ENCODE measurements at places on chromosomes 7 and 10. TPM values are rescaled to one million over a fixed set of nuclear protein-coding genes. Genes with fewer than 3 reads are reported as not detected.

- DNase-seq = no peak
Measured at GRCh38 chr10:101043363-101043707, 12.3 kb downstream of the SFXN3 start.

DNA sequence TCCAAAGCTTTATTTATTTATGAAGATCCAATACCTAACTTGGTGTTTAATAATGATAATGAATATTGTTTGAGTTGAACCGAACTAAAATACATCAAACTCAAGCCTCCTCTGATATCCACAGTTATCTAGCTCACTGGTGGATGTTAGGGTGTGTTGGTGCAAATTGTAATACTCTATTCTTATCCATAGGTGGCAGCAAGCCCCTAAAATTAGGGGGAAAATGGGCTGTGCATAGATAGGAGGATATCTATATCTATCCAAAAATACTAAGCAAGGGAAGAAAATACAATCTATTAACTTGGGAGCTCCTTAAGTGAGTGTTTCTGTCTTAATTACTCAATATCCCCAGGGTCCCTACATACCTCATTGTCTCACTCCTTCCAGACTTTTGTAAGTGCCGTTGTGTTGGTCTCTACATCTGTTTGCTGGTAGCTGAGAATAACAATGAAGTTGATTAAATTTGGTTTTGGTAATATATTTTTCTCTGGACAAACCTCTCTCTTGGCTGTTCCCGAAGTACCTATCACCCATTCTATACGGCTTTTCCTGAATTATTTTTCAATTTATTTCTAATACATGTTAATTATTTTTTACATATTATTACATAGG, 55.0 kb upstream of the VWDE start:
- no peak for DNase-seq

GRCh38 chr7:122327969-122328368, 23.4 kb upstream of the FEZF1 start:
- no peak for DNase-seq

DNA sequence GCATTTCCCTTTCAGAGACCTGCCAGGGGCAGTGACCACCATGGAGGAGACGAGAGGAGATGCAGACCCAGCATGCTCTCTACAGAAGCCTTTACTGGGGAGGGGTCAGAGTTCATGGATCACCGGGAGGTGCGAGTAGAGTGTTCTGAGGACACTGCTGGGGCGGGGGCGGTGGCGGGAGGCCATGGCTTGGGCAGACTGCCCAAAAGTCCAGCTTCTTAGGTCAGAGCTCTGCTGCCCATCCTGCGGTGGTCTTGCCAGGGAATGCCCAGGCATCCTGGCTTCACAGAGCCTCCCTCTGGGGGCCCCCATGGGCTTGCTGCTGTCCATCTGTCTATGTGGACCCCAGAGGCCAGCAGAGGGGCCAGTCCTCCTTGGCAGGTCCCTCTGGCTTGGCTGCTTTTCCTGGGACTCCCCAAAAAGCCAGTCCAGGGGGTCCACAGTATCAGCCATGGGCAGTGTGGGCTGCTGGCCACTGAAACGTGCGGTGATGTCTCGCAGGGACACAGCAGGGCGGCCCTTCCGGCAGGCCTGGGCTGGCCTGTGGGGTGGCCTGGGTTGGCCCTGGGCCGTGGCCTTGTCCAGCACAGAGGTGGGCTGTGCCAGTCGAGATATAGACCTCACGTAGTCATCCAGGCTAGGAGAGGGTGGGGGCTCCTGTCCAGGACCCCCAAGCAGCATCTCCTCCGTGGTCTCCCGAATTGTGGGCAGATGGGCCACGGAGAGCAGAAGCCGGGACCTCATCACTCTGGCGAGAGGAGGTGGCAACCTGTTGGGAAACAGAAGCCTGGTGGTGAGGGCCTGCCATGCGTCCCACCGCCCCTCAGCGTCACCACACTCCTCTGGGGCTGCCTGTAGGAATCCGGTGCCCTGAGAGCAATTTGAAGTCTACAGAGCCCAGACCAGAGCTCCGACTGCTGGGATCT, 1.1 kb downstream of the DEPP1 start:
- DNase-seq = no peak

- no peak for DNase-seq
Measured at GRCh38 chr10:63670291-63670898, 149.2 kb downstream of the REEP3 start.

GRCh38 chr7:127534636-127535035, 50.8 kb downstream of the GCC1 start:
- DNase-seq = no peak

- no peak for DNase-seq
Measured at GRCh38 chr10:117271427-117271826, 30.5 kb downstream of the SLC18A2 start.

DNA sequence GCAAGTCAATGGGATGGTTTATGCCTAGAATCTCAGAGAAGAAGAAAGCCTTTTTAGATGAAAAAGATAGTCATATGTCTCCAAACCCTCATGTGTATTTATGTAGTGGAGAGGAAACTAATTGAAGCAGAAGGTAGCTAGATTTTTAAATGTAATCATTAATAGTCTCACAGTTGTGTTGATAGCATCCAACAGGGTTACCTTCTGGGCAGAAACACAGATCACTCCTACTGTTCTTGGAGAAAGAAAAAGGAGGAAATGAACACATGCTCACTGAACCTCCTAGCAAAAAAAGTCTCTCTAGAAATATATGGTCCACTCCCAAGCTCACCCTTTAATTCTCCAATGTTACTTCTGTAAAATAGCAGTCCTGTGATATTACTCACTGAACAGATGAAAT, 777.2 kb upstream of the C7orf33 start:
- no peak for DNase-seq

DNA sequence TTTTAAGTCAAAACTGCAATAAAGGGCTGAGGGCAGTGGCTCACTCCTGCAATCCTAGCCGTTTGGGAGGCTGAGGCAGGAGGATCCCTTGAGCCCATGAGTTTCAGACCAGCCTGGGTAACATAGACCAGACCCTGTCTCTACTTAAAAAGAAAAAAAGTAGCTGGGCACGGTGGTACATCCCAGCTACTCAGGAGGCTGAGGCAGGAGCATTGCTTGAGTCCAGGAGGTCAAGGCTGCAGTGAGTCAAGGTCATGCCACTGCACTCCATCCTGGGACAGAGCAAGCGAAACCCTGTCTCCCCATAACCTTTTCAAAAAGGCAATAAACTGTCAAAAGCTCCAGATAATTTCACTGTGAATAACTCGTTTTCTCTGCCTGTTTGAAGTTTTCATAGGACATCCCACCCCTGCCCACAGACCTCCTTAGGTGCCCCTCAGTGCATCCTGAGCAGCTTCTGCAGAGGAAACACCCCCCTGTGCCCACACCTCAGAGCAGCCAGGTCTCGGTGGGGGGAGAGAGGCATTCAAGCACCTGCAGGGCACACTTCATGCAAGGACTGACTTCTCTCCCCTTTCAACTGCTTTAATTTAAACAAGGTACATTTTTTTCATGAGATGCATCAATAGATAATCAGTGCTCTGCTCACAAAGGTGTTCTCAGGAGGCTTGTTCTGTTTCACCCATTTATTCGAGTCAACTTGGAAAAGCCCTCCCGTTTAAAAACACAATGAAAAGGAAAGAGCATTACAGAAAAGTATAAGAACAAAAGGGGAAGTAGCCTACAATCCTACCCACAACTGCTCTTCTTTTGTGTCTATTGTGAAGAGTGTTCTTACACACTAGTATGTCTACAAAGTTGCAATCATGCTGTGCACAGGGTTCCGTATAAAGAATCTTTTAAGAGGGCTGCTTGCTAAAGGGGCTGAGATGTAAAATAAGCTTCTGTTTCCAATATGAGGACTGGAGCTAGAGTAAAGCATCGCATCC, 104.9 kb downstream of the KMT2E start:
- no peak for DNase-seq

DNA sequence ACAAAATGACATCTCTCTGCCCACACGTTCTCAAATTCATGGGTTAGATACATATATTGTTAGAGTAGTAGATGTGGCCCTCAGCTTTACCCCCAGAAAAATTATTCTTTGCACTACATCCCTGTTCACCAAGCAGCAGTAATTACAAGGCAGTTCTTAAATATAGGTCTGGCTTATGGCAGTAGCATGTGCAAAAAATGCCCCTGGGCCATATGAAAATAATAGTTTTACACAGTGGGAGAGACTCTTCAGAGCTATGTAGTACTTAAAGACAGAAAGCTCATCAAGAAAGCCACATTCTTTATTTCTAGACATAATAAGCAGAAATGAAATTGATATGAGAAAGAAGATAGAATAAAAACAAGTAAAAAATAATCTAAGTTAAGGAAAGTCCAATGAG, 196.3 kb upstream of the FOXP2 start:
- no peak for DNase-seq

GRCh38 chr10:113920875-113921274, 66.4 kb downstream of the NHLRC2 start:
- no peak for DNase-seq

- DNase-seq = no peak
Measured at GRCh38 chr10:86798611-86799010, 42.2 kb downstream of the BMPR1A start.

- DNase-seq = no peak
Measured at GRCh38 chr7:78779788-78780187, 673.7 kb downstream of the MAGI2 start.

GRCh38 chr7:117247809-117248208, 75.0 kb downstream of the WNT2 start:
- no peak for DNase-seq

- DNase-seq = no peak
Measured at GRCh38 chr10:5816170-5816569, 2.9 kb upstream of the GDI2 start.

DNA sequence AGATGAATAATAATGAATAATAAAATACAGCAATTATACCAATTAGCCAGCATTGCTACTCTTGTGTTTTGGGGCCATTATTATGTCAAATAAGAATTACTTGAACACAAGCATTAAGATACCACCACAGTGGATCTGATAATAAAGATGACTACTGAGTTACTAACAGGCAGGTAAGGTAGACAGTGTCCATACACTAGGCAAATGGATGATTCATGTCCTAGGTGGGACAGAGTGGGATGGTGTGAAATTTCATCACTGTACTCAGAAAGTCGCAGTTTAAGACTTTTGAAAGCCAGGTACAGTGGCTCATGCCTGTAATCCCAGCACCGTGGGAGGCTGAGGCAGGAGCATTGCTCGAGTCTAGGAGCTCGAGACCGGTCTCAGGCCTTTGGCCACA, 8.7 kb upstream of the UNC5B start:
- DNase-seq = no peak

DNA sequence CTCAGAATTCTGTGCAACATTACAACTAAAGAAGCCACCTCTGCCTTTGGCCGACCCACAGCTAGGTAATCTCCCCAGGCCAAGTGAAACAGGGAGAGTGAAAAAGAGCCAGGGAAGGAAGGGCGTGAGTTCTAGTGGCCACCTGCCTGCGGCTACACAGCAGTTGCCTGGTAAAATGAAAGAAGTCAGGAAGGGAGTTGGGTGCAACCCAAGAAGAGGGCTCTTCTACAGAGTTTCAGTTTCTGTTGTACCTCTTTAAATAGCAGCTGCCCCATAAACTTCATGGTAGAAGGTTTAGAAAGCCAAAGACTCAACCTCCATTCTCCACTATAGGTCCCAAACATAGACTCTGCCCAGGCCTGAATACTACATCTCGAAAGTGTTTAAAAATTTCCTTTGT, 76.2 kb upstream of the TMEM168 start:
- DNase-seq = no peak

- peak; percentile 24 for DNase-seq
Measured at GRCh38 chr7:70694434-70694970, 437.4 kb upstream of the GALNT17 start.

DNA sequence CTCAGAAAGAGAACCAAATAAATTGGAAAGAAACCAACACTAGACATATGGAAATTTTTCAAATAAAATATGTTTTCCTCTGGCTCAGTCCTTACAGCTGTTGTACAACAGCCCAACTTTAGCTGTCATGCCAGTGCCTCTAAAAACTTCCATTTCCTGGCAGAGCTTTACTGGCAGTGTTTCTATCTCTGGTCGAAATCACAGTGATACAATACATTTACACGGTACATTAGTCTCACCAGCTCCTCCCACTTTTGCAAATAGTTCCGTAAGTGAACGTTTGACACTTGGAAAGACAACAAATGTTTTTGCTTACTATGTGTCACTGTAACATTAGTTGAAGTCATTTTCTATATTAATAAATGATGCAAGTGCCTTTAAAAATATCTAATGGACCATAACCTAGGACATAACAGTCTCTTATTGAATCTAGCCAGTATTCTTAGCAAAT, 29.8 kb downstream of the BCAP29 start:
- no peak for DNase-seq

GRCh38 chr7:116169060-116169459, 41.3 kb upstream of the TES start:
- DNase-seq = no peak

- DNase-seq = no peak
Measured at GRCh38 chr10:3136336-3136735, 36.2 kb downstream of the PITRM1 start.

DNA sequence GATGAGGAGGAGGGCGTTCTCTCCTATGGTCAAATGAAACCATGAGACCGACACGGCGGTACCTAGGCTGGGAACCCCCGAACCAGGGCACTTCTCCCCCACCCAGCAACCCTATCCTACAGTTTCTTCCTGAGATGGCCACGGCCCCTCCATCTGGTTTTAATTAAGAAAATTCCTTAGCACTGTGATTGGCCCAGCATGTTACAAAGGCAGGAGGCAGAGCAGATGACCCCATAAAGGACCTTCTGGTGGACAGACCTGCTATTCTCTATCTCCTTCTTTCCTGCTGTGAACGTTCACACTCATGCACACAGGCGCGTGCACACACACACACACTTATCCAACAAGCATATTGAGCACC, 129.4 kb downstream of the RGS10 start:
- no peak for DNase-seq

DNA sequence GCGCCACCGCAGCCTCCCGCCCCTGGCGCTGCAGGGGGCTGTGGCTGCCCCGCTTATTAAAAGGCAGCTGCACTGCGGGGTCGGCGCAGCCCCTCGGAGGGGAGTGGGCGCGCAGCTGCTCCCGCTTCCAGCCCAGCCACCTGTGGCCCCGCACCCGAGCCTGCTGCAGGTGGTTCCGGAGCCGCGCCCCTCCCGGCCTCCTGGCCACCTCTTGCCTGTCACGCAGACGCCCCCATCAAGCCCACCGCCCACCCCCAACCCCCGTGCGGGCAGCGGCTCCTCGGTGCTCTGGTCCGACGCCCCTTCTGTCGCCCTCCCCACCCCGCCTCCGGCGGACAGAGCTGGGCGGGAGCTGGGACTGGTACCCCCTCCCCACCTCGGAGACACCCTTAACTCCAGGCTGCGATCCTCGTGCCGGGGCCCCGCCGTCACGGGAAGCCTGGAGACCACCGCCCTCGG, 549 bp downstream of the CALY start:
- no peak for DNase-seq

- no peak for DNase-seq
Measured at GRCh38 chr10:93807371-93807770, 49.6 kb downstream of the LGI1 start.

- no peak for DNase-seq
Measured at GRCh38 chr7:116738378-116738777, 66.4 kb downstream of the MET start.

GRCh38 chr10:100364735-100365391, 17.8 kb downstream of the SCD start:
- no peak for DNase-seq

Gene CPVL
- total RNA-seq = not detected

Gene HECTD2
- total RNA-seq = 8.1 TPM

Gene TPST1
- 6.5 TPM for total RNA-seq

Gene GDF2
- not detected for total RNA-seq

Gene UBTD1
- total RNA-seq = 1.0 TPM

Gene ZNHIT1
- total RNA-seq = 37.6 TPM

Gene PLA2G12B
- total RNA-seq = not detected

Gene MCM10
- 3.7 TPM for total RNA-seq

Gene GJD4
- not detected for total RNA-seq

Measured in activated B cell treated with CpG ODN at 0.5 μM for 24 hours (primary cell).